ENCODE measurements at places on chromosomes 16 and 17.

DNA sequence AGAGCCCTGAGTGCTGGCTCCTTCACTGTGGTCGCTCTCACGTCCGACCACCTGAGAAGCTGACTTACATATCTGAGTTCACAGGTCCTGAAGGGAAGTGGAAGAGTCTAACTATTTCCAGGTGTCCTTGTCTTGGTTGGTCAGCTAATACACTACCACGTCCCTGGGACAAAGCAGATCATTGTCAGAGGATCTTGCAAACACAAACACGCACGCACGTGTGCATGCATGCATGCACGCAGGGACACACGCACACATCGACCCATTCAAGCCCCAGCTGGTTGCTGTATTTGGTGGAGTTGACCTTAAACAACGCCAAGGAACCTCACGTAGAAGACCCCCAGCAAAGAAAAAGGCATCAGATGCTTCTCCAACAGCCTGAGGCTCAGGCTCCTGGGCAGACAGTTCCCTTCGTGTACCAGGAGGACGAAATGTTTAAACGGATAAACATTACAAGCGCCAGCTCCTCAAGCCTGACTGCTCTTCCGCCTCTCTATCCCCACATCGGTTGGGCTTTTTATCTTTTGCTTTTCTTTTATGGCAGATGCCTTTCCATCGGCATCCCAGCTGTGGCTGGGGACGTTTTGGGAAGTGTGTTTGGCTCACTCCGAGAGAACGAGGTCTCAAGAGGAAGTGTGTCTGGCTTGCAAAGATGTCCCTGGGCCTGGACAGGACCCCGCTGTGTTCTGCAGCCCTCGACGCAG is 95.8 kb downstream of the TBC1D16 start:
- no peak for DNase-seq

DNA sequence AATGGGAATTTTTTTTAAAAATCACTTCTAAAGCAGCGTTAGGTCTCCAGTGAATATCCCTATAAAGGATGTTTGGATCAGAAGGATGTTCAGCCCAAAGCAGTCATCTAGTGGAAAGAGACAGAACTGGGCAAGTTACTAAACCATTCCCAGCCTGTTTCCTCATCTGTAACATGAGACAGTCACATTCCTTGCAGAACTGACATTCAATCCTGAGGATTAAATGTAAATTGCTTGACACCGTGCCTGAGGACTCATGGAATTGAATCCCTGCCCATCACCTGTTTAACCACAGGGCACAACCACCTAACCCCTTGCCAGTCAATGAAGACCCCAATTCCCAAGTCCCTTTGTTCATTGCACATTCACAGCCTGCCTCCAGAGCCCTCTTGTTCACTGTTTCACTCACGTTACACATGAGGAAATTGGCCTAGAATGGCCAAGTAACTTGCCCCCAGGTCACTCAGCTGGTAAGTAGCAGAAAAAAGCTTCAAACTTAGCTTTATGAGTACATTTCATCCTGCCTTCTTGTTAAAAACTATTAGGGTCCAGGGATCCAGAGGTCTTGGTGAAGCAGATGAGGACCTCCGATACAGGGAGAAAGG is 1.4 kb downstream of the CMTM2 start:
- DNase-seq, result no peak

- DNase-seq, result no peak
Measured at GRCh38 chr17:42233156-42233555, 38.9 kb upstream of the GHDC start.

- DNase-seq, result no peak
Measured at GRCh38 chr17:34458266-34458665, 95.2 kb upstream of the CCL1 start.

DNA sequence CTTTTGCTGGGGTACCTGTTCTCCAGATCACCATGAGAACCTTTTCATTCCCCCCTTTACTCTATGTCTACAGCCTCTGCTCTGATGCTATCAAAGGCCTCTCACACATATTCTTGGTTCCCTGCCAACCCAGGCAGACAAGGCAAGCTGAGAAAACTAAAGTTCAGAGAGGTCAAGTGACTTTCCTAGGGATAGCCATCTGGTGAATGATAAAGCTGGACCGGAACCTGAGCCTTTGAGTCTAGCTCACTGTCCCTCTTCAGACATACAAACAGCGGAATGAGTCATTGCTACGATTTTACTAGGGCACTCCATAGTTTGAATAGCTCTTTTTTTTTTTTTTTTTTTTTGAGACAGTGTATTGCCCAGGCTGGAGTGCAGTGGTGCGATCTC is 73.3 kb downstream of the XYLT1 start:
- DNase-seq, result no peak

- no peak for DNase-seq
Measured at GRCh38 chr17:68909066-68909465, 46.1 kb downstream of the ABCA8 start.

- DNase-seq, result peak; percentile 14
Measured at GRCh38 chr16:67504031-67505021, 21.0 kb upstream of the AGRP start.

DNA sequence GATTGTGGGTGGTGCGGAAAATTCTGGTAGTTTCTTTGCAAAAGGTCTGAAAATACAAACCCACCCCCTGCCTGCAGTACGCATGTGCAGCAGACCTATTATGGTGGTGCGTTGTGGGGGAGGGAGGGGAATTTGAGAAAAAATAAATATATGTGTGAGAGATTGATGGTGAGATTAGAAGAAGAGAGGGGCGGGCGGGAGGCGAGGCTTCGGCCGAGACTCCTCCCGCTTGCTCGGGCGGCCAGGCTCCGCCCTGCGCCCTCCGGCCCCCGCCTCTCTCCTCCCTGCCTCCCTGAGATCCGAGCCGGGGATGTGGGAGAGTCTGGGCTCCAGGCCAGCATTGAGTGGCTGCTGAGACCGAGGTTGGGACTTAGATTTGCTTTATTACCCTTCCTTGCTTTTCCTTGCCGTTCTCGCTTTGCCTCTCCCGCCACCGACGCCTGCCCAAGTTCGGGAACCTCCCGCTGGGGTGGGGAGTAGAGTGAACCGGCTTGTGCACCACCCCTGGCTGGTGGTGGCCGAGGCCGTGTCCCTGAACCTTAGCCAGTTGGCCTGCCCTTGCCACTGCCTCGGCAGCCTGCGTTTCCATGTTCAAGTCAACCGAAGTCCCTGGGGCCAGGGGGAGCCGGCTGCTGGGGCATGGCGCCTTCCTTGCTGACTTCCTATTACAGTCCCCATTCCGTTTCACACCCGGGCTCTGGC is 956 bp upstream of the CHD3 start:
- peak; percentile 86 for DNase-seq

DNA sequence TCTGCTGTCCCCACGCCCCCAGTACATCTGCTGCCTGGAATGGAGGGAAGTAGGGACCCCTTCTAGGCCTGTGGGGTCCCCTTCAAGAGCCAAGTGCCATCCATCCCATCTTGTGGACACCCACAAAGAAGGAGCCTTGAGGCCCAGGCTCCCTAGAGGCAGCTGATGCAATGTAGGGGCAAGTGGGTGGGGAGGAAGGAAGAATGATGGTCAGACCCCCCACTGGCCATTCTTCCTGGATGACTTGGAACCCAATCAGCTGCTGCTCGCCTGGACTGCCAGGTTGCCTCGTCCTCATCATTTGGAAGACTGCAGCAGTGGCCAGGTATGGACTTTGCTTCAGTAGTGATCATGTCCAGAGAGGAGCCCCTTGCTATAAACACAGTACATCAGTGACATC is 48.9 kb downstream of the SMPD3 start:
- no peak for DNase-seq

- DNase-seq, result no peak
Measured at GRCh38 chr16:64870859-64871258, 251.0 kb downstream of the CDH11 start.

- DNase-seq, result no peak
Measured at GRCh38 chr16:85449885-85450245, 163.3 kb upstream of the GSE1 start.

GRCh38 chr17:3865176-3865575 is 19.1 kb upstream of the NCBP3 start:
- DNase-seq, result no peak

DNA sequence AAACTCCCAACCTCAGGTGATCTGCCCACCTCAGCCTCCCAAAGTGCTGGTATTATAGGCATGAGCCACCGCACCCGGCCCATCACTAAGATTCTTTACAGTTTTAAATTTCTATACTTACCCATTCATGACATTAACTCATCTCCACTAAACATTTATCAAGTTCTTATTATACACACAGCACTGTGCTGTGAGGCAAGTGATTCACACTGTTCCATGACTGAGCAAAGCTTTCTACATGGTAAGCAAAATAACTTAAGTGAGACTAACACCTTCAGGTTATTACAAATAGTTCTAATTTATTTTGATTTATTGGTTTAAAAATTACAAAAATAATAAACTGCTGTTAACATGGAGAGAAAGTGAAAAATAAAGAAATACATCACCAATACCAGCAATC is 33.5 kb downstream of the MARVELD3 start:
- DNase-seq, result no peak

- DNase-seq, result no peak
Measured at GRCh38 chr16:22292320-22292719, 4.9 kb upstream of the POLR3E start.

- no peak for DNase-seq
Measured at GRCh38 chr16:57920215-57920879, 50.6 kb downstream of the CNGB1 start.

GRCh38 chr17:82302991-82303943 is 14.1 kb downstream of the CD7 start:
- DNase-seq, result peak; percentile 42

DNA sequence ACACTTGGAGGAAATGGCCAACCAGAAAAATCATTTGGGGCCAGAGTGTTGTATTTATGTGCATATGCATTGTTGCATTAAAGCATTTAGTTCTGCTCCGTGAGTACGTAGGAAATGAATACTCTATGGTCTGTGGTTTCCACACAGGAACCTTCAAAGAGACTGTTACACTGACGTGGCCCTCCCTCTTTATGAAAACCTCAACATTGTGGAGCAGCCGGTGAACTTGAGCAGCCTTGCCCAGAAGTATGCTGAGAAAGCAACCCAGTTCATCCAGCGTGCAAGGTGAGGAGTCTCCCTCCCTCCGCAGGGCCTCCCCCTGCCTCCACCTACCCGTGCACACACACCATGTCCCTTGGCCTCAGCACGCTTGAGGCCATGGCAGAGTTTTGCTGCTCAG is 65.2 kb downstream of the ARSG start:
- DNase-seq, result peak; percentile 61

DNA sequence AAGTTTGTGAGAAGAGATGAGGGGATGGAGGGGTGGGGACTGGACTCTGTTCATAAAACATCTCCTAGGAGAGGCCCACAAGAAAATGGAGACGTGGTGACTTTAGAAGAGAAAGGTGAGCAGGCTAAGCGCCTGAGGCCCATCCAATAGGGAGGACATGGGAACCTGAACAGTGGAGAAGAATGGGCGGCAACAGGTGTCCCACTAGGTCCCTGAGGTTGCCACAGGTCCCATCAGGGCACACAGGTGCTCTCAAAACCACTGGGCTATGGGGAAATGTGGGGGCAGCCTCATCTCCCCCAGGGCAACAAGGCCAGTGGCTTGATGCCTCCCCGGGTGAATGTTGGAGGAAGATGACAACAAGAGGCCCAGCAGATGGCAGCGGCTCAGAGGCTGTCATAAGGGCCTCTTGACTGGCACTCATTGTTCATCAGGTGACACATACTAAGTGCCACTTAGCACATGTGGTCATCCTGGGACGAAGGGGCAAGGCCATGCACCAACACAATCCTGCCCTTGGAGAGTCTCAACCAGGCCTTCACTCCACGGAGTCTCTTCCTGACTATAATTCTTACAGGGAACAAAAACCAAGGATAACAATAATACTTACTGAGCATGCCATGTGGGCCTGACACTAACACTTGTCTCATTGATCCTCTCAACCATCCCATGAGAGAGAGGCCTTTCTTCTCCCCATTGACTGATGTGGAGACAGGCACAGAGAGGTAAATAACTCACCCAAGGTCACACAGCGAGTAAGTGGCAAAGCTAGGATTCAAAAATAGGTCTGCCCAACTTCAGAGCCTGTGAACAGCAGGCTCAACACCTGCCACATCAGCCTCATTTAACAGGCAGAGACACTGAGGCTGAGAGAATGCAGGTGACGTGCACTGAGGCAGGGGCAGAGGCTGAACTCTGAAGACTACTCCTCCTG is 38.0 kb downstream of the CUEDC1 start:
- DNase-seq, result peak; percentile 13

- DNase-seq, result no peak
Measured at GRCh38 chr16:67163999-67164558, 466 bp upstream of the HSF4 start.

GRCh38 chr16:80720804-80721371 is 83.5 kb downstream of the CDYL2 start:
- no peak for DNase-seq

GRCh38 chr16:74902161-74902560 is 82.8 kb downstream of the WDR59 start:
- no peak for DNase-seq

GRCh38 chr17:80949451-80950421 is 41.9 kb upstream of the CHMP6 start:
- no peak for DNase-seq

DNA sequence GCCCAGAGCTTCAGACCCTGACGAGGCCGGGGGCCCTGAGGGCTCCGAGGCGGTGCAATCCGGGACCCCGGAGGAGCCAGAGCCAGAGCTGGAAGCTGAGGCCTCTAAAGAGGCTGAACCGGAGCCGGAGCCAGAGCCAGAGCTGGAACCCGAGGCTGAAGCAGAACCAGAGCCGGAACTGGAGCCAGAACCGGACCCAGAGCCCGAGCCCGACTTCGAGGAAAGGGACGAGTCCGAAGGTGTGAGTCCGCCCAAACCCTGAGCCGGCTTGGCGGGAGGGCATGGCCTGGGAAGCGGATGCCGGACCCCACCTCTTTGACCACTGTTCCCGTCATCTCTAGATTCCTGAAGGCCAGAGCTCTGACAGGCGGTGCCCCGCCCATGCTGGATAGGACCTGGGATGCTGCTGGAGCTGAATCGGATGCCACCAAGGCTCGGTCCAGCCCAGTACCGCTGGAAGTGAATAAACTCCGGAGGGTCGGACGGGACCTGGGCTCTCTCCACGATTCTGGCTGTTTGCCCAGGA is 4.4 kb downstream of the NOL3 start:
- no peak for DNase-seq

DNA sequence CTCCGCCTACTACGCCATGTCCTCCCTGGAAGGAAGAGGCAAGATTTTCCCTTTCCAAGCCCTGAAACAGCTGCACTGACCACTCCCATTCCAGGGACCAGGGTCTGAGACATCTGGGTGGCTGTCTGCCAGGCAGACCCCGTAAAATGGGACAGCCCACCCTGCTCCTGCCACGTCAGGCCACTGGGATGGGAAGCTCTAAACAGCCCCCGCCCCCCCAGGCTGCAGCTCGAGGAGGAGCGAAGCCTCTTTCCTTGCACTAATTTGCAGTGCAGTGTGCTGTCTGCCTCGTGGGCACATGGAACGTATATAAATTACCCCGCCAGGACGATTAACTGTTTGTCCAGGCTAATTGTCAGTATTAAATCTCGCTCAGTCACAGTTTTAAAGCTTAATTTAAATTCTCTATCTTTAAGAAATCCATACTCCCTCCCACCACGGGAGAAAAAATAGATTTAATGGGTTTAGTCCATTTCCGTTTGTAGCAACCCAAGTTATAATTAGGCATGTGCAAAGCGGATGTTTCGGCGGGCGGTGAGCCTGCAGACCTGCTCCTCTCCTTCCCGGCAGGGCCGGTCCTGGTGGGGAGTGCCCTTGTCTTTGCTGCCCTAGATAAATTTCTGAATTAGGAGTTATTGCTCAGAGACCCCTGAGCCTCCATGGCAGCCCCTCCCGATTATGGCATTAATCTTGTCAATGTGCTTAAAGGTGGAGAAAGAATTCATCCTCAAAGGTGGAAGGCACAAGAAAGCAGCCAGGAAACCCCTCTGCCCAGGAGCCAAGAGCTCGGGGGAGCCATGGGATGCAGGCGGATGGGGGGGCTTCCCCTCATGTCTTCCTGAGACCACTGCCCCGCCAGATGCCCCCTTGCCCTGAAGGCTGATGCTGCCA is 268.0 kb upstream of the TNRC6C start:
- no peak for DNase-seq

All from stimulated activated CD4-positive, alpha-beta T cell treated with anti-CD3 and anti-CD28 coated beads, Interleukin-2, amount 100 ng/mL, for 24 hours (primary cell).